ENCODE measurements at places on chromosomes 7 and 10. TPM values are rescaled to one million over a fixed set of nuclear protein-coding genes. Genes with fewer than 3 reads are reported as not detected.

The CRHR2 gene
- total RNA-seq: not detected

The NRCAM gene
- total RNA-seq: 0.05 TPM

The ADAM22 gene
- 2.2 TPM for total RNA-seq

The CPA2 gene
- total RNA-seq: not detected

The THSD7A gene
- not detected for total RNA-seq

The FANK1 gene
- not detected for total RNA-seq

Measured in activated CD8-positive, alpha-beta T cell treated with anti-CD3 and anti-CD28 coated beads, Interleukin-2, amount 10 ng/mL, durations not matched to agents 7 days and 5 days (primary cell).